C1 segment of cervical spinal cord (tissue), 14 donors: ENCODE measurements at places on chromosomes 1 and 21.

GRCh38 chr1:1430114-1430982, 5.1 kb upstream of the VWA1 start:
- peak; percentile 71 for DNase-seq

DNA sequence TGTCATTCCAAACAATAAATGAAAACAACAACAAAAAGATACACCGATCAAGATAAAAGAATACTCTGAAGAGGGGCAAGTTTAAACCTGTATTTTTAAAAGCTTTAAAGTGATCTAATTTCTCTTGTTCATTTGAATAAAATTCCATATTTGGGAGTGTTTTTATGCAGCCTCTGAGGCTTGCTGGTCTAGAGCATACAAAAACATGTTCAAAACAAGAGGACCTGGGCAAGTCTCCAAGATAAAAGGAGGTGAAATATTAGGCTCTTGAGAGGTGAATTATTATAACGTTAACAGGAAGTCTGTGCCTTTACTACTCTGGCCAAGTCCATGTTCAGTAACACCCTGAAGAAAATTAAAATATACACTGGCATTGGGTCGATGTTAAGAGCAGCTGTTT, 20.1 kb downstream of the URB1 start:
- DNase-seq = no peak

GRCh38 chr1:223363856-223364684, at the start of gene SUSD4:
TSS of gene SUSD4 (minus strand) at chr1:223364176. CDS start at chr1:223363425, 751 bp downstream.
- DNase-seq = peak; percentile 47

- DNase-seq = no peak
These were observed 834 bp upstream of the C8B start for GRCh38 chr1:56966698-56966999.

DNA sequence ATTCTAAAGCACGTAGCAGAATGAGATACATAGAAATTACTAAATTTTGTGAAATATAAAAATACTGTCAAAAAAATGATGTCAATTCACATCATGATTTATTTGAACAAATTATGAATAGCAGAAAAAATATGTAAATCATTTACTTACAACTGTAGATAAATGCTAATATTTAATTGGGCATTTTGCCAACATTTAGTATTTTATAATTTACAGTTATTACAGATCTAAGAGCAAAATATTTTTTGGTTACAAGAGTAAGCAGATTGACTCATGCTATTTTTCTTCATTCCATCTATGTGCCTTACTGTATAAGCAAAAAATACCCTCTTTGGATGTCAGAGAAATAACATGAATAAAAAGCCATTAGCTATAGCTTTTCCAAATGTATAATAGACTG, 282.3 kb upstream of the RGS18 start:
- DNase-seq = no peak

GRCh38 chr1:214264196-214264595, 16.8 kb upstream of the SMYD2 start:
- no peak for DNase-seq

DNA sequence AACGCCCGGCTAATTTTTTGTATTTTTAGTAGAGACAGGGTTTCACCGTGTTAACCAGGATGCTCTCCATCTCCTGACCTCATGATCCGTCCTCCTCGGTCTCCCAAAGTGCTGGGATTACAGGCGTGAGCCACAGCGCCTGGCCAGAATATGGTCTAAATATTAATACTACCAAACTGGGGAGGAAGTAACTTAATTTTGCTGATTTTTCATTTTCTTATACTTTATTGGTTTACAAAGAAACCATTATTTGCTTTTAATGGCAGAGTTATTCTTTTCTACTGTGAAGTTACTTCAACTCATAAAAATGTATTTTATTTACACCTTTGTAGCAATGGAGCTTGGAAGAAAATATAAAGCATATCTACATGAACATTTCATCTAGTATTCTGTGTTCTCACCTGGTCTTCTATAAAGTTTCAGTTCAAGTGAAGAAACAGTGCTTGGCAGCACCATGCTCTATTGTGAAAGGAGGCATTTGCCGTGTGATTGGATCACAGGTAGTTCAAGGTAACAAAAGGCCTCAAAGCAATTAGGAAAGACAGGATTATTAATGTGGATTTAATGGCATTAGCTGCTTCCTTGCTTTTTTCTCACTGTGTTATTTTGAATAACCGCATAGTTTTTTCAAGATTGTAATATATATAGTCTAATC, 13.6 kb downstream of the GBP1 start:
- DNase-seq = no peak

DNA sequence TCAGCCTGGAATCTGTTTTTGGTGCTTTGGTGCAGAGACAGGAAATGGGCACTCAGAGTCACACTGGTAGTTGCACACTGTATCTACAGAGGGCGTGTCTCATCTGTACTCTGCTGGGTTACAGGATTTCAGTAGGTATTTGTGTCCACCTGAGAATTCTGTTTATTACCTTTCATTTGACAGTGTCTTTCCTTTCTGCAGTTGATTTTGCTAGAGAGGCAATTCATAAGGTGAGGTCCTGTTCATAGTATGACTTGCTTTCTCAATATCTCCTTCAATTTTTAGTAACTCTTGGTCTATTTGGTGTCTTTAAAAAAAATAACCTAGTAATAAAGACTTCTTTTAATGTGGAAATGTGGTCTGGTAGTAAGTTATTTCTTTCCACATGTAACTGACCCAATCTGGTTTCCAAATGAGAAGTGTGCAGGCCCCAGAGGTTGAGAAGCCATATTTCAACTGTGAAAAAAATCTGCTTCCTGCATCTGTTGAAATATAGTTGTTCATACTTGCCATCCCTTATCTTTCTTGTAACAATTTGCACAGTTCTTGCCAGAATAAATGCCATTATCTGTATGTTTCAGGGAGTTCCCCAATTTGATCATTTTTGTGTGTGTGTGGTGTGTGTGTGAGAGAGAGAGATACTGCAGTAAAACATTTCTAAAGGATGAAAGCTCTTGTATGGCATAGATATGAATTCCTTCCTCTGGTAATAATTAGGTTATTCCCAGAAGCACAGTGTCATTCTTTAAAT, 78.4 kb upstream of the DNAJC6 start:
- no peak for DNase-seq
